ENCODE measurements at places on chromosomes 4 and X.

DNA sequence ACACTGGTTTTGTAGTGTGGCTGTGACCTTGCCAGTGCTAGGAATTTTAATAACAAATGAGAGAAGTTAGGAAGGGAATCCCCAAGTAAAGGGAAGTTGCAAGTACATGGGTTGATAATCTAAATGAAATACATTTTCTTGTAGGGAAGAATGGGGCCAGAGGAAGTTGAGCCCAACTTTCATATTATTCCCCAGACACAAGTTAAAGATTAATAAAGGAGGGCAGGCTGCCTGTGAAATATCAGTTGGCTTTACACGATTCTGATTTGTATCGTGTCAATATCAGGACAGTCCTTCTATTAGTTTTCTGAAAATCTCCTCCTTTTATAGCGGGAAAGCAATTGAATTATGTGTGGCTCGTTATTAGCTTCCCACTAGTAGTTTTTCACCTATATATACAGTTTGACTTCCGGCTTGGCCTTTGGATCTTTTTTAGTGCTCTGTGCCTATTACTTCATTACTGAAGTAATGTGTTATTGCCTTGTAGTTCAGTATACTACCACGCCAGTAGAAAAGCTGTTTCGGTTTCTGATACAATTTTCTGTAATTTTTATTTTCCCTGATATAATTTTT is 1.7 kb downstream of the PDLIM5 start:
- DNase-seq = no peak

- no peak for DNase-seq
These were observed 157.1 kb upstream of the LNX1 start for GRCh38 chr4:53748328-53748772.

GRCh38 chrX:133546441-133546840 is 131.2 kb upstream of the GPC4 start:
- no peak for DNase-seq

- DNase-seq = no peak
These were observed 29.1 kb downstream of the UCHL1 start for GRCh38 chr4:41285864-41286235.

DNA sequence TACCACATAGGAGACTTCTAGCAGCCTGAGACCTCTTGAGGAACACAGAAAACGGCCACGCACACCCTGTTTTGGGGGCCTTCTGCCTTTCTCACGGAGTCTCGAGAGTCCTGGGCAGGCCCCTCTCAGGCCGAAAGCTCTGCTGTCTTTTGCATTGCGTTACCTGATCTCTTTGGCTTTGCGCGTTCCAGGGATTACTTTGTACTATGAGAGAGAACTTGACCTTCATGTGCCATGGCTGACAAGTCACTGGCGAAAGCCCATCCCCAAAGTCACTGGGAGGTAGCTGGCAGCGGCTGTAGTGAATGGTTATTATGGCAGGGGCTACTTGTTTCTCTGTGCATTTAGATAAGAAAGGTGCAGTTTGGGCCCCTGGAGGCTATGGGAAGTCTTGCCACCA is 8.0 kb upstream of the NAT8L start:
- DNase-seq = no peak

DNA sequence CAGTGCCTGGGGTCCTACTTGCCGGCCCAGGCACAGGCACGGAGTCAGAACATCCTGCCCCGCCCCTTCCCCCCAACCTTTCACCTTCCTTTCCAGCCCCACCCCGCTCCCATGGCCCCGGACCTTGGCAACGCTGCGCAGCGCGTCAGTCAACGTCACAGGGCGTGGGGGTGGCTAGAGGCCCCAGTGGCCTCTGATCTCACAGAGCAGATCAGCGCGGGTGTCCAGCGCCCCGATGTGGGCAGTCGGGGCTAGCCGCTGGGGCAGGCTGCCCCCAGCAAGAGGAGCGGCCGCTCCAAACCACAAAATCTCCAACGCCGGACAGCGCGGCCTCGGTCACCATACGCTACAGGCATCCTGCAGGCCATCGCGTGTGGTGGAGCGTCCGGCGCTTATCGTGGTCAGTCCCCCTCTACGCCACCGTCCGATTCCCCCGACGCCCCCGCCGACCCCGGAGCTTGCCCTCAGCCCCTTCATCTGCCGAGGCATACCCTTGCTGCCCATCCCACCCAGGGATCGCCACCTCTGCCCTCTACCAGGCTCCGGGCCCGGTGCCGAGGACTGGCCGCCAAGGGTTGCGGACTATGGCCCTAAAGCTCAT is 69.6 kb upstream of the APOOL start:
- DNase-seq = no peak

- no peak for DNase-seq
These were observed 19.8 kb downstream of the NSG1 start for GRCh38 chr4:4406455-4407298.

GRCh38 chr4:172547724-172548123 is 620.9 kb upstream of the GALNT7 start:
- DNase-seq = no peak

- no peak for DNase-seq
These were observed 28.8 kb downstream of the ING2 start for GRCh38 chr4:183533698-183534097.

DNA sequence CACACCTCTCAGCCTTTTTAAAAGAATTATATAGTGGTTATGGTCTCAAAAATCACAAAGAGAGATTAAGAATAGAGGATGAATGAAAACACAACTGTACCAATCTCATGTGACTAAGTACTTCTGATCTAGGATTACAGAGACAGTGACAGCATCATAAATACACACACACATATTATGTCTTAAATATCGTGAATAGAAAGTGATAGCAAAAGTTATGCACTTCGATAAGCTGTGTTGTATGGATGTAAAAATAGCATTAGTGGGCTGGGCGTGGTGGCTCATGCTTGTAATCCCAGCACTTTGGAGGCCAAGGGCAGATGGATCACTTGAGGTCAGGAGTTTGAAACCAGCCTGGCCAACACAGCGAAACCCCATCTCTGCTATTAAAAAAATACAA is 25.0 kb downstream of the GYPA start:
- no peak for DNase-seq

- DNase-seq = no peak
These were observed 12.8 kb downstream of the ZFP42 start for GRCh38 chr4:188008377-188008776.

DNA sequence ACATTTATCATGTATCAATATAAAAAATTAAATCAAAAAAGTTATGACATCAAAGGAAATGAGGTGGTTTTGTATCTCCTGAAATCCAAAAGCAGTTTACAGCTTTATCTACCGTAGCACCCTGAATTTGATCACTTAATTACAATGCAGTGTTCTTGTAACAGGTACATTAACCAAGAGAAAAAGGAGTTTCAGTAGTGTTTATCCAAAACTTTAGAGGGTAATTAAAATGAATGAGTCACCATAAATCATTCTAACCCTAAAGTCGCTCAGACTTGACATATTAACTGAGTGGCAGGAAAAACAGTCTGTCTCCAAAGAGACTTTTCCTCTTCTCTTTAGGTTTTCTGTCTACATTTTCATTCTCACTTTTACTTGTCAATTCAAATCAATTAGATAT is 907.6 kb upstream of the EPHA5 start:
- no peak for DNase-seq

GRCh38 chr4:185534866-185535611 is at the start of gene PDLIM3:
Gene PDLIM3, minus strand, starts transcription at chr4:185535507. Its CDS starts 73 bp downstream, at chr4:185535434.
- DNase-seq = no peak

DNA sequence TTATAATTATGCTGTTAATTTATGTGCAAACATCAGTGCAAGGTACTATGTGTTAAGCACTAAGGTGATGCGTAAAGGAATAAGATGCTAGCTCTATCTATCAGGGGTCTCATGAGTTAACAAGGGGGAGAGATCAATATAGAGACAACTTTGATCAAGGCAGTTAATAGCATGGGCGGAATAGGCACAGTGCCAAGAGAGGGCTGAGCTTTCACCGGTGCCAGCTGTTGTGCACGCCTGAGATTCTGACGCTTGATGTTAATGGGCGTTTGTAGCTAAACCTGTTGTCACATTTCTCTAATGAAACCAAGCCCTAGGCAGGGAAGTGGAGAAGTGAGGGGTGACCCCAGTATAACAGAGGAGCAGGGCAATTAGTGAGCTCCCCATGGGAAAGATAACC is 86.0 kb upstream of the NMU start:
- DNase-seq = no peak

GRCh38 chrX:110043506-110043905 is 40.6 kb downstream of the TMEM164 start:
- no peak for DNase-seq

DNA sequence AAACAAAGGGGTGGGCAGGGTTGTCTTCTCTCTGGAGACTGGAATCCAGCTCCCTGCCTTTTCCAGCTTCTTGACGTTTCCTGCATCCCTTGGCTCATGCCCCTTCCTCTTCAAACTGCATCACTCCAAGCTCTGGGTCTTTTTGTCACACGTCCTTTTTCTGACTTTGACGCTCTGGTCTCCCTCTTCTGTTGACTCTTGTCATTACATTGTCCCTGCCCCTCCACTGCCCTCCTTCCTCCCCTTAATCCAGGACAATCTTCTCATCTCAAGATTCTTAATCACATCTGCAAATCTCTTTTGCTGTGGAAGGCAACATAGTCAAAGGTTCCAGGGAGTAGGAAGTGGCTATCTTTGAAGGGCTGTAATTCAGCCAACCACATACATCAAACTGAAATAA is 178.3 kb downstream of the TMA16 start:
- DNase-seq = no peak

- DNase-seq = no peak
These were observed 73.1 kb downstream of the ADGRL3 start for GRCh38 chr4:61273233-61273632.

DNA sequence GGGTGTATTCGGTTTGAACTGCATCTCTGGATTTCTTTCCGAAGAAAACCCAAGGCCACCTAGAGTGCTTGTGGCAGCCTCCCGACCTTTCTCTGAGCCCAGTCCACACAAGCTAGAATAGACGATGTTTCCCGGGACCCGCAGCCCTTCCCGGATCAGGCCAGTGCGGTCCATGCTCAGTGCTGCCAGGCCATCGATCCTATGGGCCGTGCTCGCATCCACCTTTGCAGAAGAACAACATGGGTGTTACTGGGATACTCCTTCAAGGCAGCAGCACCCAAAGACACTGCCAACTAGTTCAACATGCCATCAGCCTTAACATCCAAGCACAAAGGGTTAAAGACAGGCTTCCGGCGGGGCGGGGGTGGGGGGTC is 22.8 kb downstream of the BCOR start:
- DNase-seq = no peak

- peak; percentile 79 for DNase-seq
These were observed 5.0 kb upstream of the NYX start for GRCh38 chrX:41441934-41442823.

- no peak for DNase-seq
These were observed 67.9 kb downstream of the KLHL8 start for GRCh38 chr4:87152310-87153041.

DNA sequence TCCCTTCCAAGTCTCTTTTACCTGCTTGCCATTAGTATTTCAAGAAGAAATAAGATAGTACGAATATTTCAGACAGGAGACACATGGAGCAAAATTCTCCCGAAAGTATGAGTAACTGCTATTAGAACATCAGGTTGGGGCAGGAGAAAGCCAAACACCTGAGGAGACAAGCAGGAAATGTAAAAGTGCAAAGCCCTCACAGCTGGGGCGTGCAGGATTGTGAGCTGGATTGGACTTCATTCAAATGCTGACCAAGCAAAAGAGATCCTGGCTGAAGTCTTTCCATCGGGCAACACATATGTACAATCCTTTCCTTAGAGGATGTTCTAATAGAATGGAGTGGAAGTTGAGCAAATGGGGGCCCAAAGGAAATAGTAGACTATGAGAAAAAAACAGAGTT is 76.8 kb downstream of the DTHD1 start:
- DNase-seq = no peak

DNA sequence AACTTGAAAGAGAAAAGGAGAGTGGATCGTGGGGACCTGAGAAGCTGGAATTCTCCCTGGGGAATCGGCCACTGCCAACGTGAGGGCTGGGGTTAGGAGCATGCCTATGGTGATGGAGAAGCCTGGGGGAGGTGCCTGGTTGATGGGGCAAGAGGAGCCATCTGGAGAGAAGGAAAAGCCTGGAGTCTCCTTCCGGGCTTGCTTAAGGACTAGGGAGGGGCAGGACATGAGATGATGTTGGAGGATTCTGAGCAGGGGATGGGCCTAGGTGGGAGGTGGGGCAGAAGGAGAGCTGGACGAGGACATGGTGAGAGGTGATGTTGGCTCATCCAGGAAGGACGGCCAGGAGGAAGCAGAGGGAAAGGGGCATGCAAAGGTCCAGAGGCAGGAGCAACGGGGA is 35.0 kb upstream of the GYG2 start:
- no peak for DNase-seq

- no peak for DNase-seq
These were observed 142.9 kb downstream of the MID1 start for GRCh38 chrX:10477525-10477924.

DNA sequence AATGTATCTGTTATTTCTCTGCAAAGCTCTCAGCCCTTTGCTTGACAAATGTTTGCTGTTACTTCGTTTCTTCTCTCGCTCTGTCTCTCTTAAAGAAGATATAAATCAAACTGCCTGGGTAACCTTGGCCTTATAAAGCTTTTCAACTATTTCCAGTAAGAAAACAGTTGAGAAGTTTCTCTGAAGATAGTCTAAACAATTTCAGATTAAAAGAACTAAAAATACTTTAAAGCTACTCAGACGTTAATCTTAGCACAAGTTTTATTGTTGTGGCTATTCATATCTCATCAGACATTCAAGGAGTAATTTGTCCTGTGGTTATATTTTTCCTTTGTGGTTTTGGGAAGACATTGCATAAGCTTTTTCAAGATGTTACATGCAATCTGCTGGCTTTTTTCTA is 22.6 kb downstream of the HOPX start:
- DNase-seq = no peak

Data from activated CD4-positive, alpha-beta T cell treated with anti-CD3 and anti-CD28 coated beads for 1 hour (primary cell).